Stimulated activated CD4-positive, alpha-beta T cell treated with anti-CD3 and anti-CD28 coated beads, Interleukin-1b, Interleukin-23, amount 100 ng/mL, for 1 hour (primary cell): ENCODE measurements at places on chromosomes 5 and 9.

GRCh38 chr5:128491291-128491690 is 46.8 kb downstream of the FBN2 start:
- no peak for DNase-seq

GRCh38 chr5:172973931-172974330 is 9.6 kb upstream of the ATP6V0E1 start:
- DNase-seq: no peak

GRCh38 chr5:82107267-82107666 is 135.4 kb downstream of the ATG10 start:
- DNase-seq: no peak

- no peak for DNase-seq
These were observed 244.1 kb upstream of the RGMB start for GRCh38 chr5:98529321-98529720.

- DNase-seq: no peak
These were observed 284.7 kb downstream of the FANCC start for GRCh38 chr9:95032580-95033341.

DNA sequence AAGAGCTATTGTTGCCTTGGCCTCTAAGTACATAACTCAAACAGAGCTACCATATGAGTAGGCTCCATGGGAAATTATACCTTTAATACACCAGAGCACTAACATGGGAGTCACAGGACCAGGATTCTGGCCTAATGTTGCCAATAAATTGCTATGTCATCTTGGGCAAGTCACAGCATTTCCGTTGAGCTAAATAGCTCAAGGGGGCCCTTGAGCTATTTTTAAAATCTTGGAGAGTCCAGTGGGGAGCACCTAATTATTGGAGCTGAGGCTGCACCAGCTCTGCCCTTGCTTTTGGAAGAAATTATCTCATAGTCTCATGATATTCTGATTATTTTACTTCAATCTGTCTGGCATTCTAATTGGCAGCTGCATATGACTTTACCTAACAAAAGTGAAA is 350.8 kb downstream of the ENC1 start:
- DNase-seq: no peak
